ENCODE measurements at places on chromosomes 2 and 18. TPM values are rescaled to one million over a fixed set of nuclear protein-coding genes. Genes with fewer than 3 reads are reported as not detected.

CCDC148 gene
- not detected for total RNA-seq

EPC2 gene
- total RNA-seq: 36.2 TPM

VWC2L gene
- total RNA-seq: not detected

AMER3 gene
- not detected for total RNA-seq

MGAT4A gene
- total RNA-seq: 49.7 TPM

VWA3B gene
- total RNA-seq: not detected

RAD51AP2 gene
- total RNA-seq: not detected

FBXO48 gene
- total RNA-seq: 1.4 TPM

SCN3A gene
- not detected for total RNA-seq

DNA sequence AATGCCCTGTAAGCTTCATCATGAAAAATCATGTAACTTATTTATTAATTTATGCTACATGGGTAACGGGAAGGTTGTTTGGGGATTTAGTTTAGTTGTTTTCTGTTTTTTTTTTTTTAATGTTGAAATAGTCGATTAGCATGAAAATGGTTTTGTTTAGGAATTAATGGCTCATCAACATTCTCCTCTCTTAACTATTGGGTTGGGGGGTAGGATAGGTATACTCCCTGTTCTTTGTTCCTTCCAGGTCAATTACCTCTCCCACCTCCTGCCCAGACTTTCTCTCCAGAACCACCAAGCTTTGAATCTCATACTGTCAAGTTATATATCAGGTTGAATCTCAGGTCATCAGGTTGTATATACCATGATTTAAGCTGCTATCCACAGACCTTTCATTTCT, 568.7 kb upstream of the DSEL start:
- no peak for DNase-seq

GRCh38 chr2:8455236-8456150, 226.4 kb upstream of the ID2 start:
- DNase-seq: no peak

DNA sequence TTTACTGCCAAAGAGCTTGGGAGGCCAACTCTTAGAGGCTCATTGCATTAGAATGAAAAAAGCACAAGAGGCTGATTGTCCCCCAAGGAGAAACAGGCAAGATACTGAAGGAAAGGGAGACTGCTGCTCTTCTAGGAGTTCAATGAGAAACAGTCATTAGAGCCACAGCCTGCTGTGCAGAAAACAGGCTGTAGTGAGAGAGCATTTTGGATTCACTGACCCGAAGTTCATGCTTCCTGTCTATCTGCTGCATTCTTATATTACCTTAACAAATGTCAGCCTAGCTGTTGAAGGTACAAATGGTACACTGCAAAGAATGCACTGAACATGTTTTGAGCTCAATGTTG, 423.3 kb downstream of the SETBP1 start:
- no peak for DNase-seq

DNA sequence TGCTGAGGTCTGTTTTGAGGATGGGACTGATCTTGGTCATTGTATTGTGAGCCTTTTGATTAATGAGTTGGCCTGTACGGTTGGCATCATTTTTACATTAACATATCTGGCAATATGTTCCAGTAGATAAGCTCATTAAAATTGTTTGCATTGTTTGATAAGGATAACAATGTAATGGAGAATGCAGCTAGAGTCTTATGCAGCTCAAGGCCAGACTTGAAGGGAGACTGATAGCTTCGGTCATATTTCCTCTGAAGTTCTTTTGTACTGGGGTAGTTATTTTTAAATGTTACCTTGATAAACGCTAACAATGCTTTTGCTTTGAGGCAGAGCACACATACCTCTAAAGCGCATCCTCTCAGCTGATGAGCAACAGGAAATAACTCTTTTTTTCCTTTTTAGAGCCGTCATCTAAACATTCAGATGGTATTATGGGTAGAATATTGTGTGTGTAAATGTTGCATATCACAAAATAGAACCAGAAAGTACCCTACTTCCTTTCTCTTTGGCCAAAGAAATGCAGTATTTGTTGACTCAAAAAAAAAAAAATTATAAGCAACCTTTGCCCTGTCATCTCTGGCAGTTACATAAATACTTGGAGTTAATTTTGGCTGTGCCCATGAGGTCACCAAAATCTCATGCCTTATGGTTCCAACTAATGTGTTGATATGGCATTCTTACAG, 1.3 kb downstream of the MAPRE2 start:
- DNase-seq: no peak

DNA sequence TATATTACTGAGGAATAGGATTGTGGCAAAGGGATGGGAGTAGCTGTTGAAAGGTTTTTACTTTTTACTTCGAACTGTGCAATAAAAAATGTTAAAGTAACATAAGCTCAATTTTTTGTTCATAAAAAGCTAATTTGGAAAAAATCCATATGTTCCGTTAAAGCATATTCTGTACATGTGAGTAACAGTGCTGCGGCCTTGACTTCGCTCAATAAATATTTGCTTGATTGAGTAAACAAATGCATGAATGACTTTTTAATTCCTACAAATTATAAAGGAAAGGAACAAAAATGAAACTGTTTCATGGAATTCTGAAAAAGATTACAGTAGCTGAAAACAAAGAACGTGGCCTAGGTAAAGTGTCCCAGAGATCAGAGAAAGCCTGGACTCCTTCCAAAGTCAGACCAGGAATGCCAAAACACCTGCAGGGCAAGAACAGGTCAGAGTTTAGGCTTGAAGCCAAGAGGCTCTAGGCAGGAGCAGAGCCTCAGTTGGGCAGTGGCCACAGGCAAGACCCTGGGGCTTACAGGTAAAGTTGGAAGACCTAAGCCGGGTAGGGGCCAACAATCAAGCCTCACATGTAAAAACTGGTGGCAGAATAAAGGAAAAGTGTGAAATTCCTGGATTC, 44.3 kb upstream of the FIGN start:
- no peak for DNase-seq

DNA sequence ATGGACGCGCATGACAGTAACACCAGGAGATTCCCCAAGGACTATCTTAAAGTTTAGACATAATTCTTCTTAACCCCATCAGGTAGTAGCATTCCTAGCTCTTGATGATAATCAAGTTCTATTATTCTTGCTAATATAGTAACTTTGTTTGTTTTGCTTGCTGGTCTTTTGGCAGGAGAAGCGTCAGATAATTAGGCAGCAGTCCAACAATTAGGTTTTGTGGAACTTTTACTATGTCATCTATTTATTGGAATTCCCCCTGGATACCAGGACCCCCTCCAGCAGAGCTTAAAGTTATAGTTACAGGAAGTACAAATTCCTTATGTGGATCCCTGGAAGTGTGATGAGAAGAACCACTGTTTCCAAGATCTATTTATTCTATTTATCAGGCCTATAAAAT, 1138.0 kb upstream of the FAM98A start:
- no peak for DNase-seq

DNA sequence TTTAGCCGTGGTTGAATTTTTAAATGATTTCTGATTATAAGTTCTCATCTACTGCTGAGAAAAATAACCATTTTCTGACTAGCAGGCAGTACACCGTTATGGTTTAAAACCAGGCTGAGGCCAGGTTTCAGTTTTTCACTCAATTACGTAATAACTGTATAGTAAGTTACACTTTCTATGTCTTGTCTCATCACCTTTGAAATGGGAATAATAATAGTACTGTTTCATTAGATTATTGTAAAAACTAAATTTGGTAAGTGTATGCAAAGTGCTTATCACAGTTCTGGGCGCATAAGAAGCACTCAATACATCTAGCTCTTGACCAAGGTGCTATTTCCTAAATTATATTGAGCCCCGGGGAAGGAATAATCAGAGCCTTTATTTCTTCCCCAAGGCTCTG, 76.8 kb downstream of the LIMS1 start:
- DNase-seq: no peak

- DNase-seq: no peak
Measured at GRCh38 chr2:53450923-53451322, 316.7 kb upstream of the CHAC2 start.

- DNase-seq: no peak
Measured at GRCh38 chr2:29235411-29235810, 120.2 kb downstream of the CLIP4 start.

DNA sequence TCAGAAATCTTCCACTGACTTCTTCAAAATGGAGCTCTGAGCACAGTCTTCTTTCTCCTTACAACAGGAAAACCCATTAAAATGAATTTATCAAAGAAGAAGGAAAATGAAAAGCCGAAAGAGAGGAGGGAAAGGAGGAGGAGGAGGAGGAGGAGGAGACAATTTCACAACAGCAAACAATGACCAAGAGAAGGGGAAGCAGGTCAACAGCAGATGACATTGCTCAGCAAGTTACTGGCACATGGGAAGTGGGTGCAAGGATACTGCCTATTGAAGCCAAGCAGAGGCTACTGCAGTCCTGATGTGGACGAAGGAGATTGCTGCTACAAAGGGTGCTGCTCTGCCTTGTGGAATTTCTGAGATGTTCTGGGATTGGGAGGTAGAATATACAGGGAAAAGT, 268.2 kb upstream of the FBXO11 start:
- DNase-seq: no peak

DNA sequence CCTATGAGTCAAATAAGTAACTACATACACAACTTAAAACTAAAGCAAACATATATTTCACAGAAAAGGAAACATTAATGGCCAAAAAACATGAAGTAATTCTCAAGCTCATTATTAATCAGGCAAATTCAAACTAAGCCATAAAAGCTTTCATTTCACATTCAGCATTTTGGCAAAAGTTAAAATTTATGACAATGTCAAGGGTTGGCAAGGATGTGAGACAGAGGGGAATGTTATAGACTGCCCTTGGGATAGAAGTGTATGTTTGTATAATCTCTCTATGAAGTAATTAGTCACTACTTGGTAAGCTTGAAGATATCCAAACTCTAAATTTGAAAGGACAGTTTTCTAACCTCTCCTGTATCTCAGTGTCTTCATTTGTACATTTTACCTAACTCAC, 539.4 kb downstream of the RIT2 start:
- no peak for DNase-seq

DNA sequence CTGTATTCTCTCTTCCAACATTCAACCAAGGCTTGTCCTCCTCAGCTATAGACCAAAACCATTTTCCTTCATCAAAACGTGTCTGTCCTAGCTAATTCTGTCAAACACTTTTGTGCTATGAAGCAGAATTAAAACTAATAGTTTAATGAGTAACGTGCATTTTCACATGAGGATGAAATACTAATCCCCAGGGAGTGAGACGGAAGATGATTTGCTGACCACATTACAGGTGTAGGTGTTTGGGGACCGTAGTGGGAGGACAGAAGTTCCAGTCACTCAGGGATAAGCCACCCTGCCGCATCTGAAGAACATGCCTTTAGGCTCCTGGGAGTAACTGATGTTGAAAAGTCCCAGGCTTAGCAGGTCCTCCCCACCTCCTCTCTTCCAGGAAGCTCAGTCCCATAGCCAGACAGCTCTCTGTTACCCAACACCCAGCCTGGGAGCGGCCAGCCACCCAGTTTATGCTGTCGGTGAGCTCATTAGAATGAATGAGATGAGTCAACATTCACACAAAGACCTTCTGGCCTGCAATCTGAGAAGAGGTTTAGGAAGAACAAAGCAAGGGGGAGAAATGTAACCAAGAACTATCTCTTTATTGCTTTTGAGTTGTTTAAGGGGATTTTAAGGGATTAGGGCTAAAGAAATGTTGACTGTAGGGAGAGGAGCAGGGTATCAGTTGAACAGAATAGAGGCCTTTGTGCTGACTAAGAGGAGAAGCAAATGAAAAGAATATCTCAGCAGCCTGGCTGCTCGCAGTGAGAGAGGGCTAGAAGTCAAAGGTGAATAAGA, 122.5 kb downstream of the FOXI3 start:
- DNase-seq: no peak

GRCh38 chr2:172693037-172693436, 42.6 kb upstream of the RAPGEF4 start:
- DNase-seq: no peak

GRCh38 chr18:77522051-77522675, 272.5 kb downstream of the GALR1 start:
- DNase-seq: no peak

GRCh38 chr2:196166876-196167275, 4.5 kb downstream of the STK17B start:
- DNase-seq: no peak

GRCh38 chr2:75353131-75353530, 153.8 kb upstream of the TACR1 start:
- DNase-seq: no peak

- DNase-seq: no peak
Measured at GRCh38 chr18:78368726-78369125, 610.9 kb upstream of the SALL3 start.

DNA sequence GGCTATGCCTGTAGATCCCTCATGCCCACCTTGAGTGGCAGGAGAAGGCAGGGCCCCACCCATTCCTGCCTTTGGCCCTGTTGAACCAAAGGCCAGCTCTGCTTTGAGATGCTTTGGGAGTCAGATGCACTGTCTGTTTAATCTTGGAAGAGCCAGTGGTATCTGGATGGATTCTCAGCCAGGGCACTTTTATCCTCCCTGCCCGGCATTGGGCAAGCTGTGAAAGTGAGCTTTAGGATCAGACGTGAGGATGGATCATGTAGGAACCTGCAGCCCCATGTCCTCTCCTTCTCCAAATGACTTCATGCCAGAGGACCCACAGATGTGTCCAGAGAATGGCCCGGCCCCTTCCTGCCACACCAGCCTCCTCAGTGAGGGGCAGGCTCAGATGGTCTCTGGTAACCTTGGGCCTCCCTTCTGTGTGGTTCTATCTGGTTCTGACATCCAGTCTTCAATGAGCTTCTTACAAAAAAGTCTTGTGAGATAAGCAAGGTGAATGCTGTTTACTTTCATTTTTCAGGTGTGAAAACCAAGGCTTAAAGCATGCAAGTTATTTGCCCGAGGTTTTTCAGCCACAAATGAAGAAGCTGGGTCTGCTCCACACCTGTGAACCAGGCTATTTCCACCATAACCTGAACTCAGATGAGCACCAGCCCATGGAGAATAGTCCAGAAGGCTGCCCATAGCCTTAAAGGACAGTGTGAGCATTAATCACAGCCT, 123.8 kb downstream of the KCTD1 start:
- DNase-seq: no peak

DNA sequence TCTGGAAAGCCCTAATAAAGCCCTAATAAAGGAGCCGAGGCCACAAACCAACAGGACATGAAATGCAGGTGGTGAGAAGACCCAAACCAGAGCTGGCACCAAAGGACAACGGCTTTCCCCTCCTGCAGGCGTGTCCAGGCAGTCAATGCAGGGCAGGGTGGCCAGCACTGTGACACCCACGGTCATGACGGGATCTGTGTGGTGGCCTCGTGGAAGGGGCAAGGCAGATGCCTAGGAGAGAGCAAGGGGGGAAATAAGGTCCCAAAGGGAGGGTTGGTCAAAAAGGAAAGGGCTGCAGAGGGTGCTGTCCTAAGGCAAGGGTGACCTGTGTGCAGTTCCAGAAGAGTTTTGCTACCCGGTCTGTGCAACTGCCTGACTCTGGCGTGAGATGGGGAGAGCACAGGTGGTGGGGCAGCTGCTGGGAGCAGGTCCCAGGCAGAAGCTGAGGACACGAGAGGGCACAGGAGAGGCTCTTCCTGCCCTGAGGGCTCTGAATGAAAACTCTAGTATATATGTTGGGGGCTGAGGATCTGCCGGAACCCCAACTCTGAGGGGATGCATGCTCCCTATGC, 156.7 kb downstream of the TPO start:
- DNase-seq: no peak

- no peak for DNase-seq
Measured at GRCh38 chr2:108194409-108195132, 45.2 kb upstream of the SULT1C3 start.

- DNase-seq: no peak
Measured at GRCh38 chr2:112010751-112011150, 44.3 kb upstream of the TMEM87B start.
